Daoy (cell line): ENCODE measurements at places on chromosomes 4 and X.

- DNase-seq = no peak
These were observed 181.6 kb upstream of the POU3F4 start for GRCh38 chrX:83326539-83326938.

- DNase-seq = no peak
These were observed 10.4 kb downstream of the CCSER1 start for GRCh38 chr4:90137555-90137954.

- peak; percentile 10 for DNase-seq
These were observed 46.9 kb upstream of the MSANTD1 start for GRCh38 chr4:3201718-3202702.

DNA sequence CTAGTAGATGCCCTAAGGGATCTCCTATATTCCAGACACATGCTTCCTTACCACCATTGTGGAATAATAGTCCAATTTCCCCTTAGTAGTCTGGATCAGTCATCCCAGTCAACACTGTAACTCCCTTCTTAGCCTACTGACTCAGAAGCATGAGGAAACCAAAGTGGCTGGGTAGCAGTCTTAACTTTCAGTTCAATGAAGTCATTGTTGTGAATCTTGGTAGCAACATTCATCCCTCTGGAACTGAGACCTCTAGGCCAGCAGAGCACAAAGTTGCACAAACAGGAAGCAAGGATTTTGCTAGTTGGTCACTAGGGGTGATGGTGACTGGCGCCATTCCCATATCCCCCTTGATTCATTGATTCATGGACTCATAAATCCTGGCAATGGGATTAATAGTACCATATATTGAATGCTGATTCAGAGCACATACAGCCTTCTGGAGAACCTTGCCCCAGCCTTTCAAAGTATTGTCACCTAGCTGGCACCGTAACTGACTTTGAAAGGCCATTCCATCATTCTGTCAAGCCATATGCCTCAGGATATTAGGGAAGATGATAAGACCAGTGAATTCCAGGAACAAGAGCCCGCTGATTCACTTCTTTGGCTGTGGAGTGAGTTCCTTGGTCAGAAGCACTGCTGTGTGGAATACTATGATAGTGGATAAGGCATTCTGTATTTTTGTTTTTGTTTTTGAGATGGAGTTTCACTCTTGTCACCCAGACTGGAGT, 19.7 kb upstream of the GPAT3 start:
- DNase-seq = peak; percentile 6

GRCh38 chr4:38735870-38736269, 46.9 kb downstream of the TLR10 start:
- DNase-seq = no peak

GRCh38 chr4:83219344-83220331, 65.0 kb downstream of the COQ2 start:
- DNase-seq = no peak

DNA sequence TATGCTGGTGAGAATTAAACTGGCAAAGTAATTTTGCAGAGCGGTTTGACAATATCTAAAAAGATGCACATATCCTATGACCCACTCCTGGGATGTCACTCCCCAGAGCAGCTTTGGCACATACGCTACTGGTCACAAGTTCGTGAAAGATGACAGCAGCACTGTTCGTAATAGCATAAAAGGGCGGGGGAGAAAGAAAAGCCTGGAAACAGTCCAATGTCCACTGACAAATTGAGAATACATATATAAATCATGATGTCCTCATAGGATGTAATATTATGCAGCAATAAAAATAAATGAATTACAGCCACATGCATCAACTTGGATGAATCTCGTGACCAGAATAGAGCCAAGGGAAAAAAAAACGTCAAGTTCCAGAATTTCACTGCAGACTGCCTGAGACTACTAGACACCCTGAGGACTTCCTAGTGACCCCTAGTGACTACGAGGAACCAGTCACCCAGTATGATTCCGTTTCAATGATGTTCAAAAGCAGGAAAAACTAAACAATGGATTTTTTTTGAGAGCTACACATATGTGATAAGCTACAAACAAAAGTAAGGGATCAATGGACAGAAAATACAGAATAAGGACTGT, 1.8 kb downstream of the PCSK1N start:
- DNase-seq = peak; percentile 7

GRCh38 chr4:8401665-8402064, 38.9 kb downstream of the ACOX3 start:
- no peak for DNase-seq

DNA sequence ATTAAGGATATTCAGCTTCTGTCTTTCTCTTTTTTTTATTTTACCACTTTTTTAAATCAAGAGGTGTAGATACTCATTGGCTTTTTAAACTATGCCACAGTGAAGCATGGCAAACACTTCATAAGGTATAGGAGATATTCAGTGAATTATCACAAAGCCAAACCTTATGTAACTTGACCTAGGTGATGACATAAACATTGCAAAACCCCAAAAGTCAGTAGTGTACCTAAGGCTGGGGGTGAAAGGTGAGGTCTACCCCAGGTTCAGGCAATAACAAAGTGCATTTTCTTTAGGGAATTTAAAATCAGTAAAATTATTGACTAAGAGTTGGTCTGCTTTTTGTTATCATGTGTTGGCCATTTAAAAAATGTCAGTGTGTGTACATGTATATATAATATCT, 39.1 kb downstream of the CDKL5 start:
- no peak for DNase-seq

- no peak for DNase-seq
These were observed 54.4 kb upstream of the ESX1 start for GRCh38 chrX:104309169-104309568.

DNA sequence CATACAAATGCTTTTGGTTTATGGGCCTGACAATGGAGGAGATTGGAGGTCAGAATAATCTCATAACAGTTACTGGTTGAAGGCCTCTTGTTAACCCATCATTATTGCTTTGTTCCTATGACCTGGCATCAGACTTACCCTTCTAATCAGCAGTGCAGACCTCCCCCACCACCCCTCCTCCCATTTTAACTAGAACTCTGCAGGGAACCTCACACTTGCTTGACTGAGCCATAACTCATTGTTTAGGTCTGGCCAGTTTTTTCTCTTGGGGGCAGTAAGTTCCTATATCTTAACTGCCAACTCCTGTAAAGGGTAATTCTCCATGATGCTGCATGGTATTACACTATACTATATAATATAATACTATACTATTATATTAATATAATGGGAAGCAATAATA, 609.3 kb downstream of the IL1RAPL1 start:
- no peak for DNase-seq

DNA sequence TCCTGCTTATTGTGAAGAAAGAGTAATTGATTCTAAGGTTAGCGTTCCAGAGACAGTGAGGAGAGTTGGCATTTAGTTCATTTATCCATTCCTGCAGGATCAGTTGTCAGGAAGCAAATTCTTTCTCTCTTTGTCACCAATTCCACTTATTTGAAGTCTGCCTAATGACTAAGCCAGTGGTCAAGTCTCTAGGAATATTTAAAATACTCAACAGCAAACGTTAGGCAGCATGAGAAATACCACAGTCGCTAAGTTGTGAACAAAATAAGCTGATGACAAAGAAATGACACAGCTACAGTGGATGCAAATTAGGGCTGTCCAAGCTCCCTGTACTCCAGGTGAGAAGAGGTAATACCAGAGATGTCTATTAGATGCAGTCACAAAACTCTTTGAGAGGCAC, 6.6 kb upstream of the MAGEB17 start:
- peak; percentile 64 for DNase-seq

DNA sequence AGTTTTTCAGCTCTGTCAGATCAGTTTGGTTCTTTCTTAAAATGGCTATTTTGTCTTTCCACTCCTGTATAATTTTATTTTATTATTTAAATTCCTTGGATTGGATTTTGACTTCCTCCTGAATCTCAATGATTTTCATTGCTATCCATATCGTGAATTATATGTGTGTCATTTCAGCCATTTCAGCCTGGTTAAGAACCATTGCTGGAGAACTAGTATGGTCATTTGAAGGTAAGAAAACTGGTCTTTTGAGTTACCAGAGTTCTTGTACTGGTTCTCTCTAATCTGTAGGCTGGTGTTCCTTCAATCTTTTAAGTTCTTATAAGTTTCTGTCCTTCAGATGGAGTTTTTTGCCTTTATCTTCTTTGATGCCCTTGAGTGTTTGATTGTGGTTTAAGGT, 815.5 kb downstream of the KLHL13 start:
- no peak for DNase-seq

- no peak for DNase-seq
These were observed 94.8 kb downstream of the MAML3 start for GRCh38 chr4:140059159-140059558.

- no peak for DNase-seq
These were observed 183.2 kb upstream of the TENT5D start for GRCh38 chrX:80237072-80237471.

- peak; percentile 2 for DNase-seq
These were observed 2184.4 kb upstream of the AGA start for GRCh38 chr4:179626687-179627086.

- DNase-seq = peak; percentile 85
These were observed 28.7 kb upstream of the RBMX start for GRCh38 chrX:136909119-136909705.

- DNase-seq = no peak
These were observed 50.3 kb downstream of the AGA start for GRCh38 chr4:177391953-177392352.
